Head of caudate nucleus (tissue), 42 donors: ENCODE measurements at places on chromosomes 6 and 20.

DNA sequence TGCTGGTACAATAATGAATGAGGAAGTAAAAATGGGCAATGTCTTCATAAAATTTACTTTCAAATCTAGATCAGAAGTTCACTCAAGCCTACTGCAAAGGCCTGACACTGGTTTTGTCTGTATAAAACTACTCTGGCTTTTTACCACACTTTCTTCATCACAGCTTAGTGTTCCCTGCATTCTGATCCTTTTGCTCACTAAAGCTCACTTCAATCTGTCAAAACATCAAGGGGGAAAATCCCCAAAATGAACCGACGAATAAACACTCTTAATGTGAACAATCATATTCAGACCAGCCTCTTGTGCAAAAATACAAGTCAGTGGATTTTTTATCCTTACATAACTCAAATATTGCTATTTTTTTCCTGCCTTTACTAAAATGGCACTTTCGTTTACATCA is 98.5 kb downstream of the PRDM1 start:
- no peak for DNase-seq

- peak; percentile 5 for DNase-seq
Observed at GRCh38 chr6:111113336-111114086, 26.2 kb downstream of the SLC16A10 start.

DNA sequence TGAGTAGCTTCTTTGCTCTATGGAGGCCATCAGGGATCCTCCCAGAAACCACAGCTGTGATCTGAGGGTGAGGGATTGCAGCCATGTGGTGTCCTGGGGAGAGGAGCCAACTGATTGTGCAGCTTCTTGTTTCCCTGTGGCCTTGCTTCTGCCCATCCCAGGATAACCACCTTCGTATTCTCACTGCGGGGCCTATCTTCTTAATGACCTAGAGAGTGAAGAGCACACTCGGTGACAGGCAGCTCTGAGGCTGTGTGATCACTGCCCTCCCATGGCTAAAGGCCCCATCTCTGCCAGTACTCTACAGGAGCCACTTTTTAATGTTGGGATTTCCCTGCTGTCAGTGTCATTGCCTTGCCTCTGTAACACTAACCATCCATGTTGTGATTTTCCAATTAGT is 5.3 kb upstream of the RAET1L start:
- no peak for DNase-seq

DNA sequence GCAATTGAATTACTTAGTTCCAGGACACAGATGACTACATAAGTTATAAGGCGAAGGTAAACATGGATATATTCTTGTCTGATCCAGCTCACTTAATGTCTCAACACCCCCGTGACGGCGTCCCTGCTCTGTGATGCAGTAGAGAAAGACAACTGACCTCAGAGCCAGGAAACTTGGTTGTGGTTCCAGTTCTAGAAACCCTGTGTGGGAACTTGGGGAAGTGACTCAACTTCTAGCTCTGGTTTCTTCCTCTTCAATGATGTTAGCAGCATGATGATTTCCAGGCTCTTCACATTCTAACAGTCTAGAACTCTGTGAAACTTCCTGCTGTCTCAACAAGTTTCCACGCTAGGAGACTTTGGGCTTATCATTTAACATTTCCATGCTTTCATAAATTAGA is 18.4 kb downstream of the LAMA4 start:
- no peak for DNase-seq

GRCh38 chr20:58303547-58303946 is 6.0 kb upstream of the RAB22A start:
- no peak for DNase-seq

DNA sequence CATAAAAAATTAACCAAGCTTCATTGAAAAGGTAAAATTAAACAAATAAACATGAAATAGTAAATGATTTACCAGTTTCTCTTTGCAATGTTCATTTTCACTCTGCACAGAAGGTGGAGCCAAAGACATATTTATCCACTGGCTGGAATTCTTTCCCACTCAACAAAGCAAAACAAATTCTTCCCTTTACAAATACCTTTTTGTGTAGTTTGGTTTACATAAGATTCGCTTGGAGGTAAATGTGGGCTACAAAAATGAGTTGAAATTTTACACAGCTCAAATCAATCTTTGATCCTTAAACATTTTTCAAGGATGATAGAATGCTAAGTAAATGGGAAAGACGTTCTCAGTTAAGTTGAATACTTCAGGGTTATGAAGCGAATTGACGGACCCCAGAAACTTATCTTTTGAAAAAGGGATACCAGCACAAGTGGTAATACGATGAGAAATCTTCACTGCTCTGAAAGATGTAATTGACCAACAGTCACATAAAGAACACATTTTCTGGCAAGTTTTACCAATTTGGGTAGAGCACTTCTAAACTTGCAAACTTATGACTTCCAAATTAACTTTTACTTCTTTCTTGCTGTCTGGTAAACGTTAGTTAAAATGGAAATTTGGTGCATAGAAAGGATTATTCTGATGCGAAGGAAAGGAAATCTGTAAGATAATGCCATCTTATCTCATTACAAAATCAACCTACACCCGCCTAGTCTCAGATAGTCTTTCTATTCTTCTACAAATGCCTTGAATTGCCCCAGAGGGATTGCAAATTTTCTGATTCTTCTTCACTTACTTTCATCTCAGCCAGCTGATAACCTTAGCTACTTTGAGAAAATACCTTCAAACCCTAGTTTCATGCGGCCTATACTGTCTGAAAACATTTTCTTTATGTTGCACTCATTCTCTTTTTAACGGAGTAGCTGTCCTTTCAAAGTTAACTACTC is 4.7 kb upstream of the GJA1 start:
- no peak for DNase-seq

DNA sequence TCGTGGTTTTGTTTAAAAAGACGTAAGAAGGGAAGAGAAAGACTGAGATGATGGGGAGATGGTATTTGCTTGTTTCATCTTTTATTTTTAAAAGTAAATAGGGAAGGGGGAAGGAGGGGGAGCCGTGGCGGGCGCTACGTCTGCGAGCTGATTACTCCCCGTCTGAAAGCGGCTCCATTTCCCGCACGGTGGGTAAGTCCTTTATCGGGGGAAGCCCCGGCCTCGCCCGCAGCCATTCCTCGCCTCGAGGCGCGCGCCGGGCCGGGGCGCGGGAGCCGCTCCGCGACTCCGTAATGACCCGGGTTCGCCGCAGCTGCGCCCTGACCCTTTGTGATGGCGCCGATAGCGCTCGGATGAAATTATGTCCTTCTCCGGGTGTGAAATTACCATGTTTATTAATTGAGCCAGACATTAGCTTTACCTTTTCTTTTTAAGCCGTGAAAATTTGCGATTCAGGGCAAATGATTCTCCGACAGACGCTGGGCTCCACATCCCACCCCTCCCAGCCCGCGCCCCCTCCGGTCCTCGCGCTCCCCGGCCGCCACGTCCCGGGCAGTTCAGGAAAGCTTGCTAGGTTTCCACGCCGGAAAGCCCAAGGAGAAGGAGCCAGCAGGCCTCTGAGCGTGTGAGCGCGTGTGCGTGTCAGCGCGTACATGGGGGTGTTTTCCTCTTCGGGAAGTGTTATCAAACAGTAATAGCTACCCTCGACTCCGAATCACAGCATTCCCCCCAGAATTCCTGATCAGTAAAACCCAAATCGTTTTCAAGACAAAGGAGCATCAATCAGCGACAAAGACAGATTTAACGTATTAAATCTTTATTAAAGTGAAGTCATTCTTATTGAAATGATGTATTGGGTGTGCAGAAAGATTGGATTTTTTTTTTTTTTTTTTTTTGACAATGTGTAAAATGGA is 30.0 kb downstream of the TFAP2A start:
- no peak for DNase-seq

GRCh38 chr20:33433465-33434234 is 9.9 kb downstream of the SNTA1 start:
- peak; percentile 25 for DNase-seq

GRCh38 chr6:16653226-16653625 is 108.0 kb downstream of the ATXN1 start:
- DNase-seq: no peak

- DNase-seq: no peak
Observed at GRCh38 chr6:34656378-34657036, 40.1 kb downstream of the ILRUN start.

GRCh38 chr6:19159561-19159960 is 677.6 kb upstream of the ID4 start:
- no peak for DNase-seq

GRCh38 chr6:32329141-32329540 is 42.6 kb downstream of the TSBP1 start:
- DNase-seq: no peak

GRCh38 chr6:165417278-165417865 is 108.0 kb upstream of the C6orf118 start:
- DNase-seq: no peak

DNA sequence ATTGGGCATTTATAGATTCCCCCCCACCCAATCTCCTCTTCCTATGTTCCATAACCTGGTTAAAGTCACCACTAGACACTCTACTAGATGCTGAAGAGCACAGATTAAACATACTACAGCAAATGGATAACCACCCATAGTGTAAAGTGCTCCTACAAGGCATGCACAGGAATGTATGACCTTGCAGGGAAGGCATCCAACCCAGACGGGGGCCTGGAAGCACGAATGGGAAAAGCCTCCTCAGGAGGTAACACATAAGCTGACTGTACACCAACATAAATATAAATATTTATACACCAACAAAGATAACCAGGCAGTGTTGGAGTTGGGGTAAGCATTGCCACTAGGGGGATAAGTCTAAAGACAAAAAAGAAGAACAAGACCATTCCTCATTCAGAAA is 691.7 kb downstream of the GRIK2 start:
- DNase-seq: no peak

DNA sequence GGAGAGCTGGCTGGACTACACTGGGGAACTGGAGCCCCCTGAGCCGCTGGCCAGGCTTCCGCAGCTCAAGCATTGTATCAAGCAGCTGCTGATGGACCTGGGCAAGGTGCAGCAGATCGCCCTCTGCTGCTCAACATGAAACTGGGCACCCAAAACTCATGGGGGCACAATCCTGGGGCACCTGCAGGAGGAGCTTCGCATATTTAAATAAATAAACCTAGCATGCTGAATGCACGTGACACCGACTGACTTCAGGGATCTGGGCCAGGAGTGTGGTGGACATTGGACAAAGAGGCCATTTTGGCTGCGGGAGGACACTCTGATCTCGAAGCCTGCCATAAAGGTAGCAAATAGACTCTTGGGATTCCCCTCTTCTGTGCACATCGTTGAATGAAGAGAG is 6.8 kb downstream of the SCAND1 start:
- no peak for DNase-seq

DNA sequence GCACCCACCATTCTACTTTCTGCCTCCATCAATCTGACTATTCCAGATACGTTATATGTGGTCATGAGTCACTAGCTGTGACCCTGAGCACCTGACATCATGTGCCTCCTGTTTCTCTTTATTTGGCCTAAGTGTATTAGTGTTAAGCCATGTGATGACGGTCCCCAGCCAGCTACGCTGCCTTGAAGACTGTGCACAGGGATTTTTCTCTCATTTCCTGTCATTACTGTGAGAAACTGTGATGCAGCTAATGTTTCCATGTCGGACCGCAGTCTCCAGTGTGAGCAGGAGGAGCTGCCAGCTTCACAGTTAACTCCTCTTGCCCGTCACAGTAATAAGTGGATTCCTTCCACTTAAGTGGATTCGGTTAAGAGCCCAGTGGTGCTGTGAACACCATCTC is 9.9 kb upstream of the SPATS1 start:
- DNase-seq: no peak

DNA sequence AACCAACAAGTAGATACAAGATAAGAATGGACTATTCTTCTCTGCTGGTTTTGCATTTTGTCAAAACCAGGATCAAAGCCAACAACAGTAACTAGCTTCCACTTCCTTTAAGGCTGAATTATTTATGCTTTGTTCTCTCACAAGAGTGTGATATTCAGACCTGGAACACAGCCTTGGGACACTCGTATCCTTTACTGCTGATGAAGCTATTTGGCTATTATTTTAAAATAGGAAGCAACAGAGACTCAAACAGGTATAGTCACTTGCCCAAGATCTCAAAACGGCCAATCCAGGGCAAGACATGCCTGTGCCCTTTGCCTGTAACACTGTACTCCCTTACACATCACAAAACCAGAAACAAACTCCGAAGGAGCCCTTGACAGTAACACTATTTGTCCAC is 19.9 kb downstream of the SPTLC3 start:
- DNase-seq: no peak

DNA sequence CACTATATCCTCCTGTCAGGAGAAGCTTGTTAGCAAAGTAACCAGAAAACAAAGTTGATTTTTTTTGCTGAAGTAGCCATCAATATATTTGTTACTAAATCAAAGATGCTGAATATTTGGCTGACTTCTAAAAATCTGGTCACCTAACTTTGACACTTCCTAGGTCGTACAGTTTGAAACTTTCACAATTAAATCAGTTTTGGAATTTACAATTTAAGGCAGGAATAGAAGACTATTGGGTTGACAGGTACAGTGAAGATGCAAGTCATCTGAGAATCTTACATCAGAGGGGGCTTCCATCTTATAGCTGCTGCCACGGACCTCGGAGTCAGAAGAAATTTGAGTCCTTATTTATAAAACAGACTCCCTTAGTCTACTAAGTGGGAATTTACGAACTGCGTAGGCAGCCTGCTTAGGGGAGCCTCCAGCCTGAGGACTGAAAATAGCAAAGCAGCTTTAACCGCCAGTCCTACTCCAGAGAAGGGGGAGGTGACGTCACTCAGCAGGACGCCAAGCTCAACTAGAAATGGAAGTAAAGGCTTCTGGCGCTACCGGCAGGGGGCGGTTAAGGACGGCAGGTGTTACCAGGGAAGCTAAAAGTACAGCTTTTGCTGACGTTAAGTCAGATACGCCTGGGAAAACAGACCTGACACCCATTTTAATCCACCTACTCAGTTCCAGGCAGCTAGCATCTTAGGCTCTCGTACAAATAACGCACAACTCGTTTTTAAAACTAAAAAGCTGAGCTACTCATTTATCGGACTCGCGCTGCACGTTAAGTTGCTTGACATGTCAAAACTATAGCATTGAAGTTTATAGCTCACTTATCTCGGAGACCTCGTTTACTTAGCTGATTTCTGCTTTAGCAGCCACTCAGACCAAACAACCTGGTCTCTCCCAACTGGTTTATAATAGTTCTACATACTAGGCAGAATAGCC is 61.1 kb upstream of the HFE start:
- DNase-seq: peak; percentile 84

GRCh38 chr20:33650753-33651561 is 11.2 kb upstream of the C20orf144 start:
- DNase-seq: no peak

- DNase-seq: no peak
Observed at GRCh38 chr6:21245488-21245887, 348.1 kb upstream of the SOX4 start.

GRCh38 chr20:23116311-23117089 is 30.4 kb upstream of the CD93 start:
- DNase-seq: no peak

GRCh38 chr6:127023001-127023778 is 95.3 kb upstream of the RSPO3 start:
- no peak for DNase-seq

DNA sequence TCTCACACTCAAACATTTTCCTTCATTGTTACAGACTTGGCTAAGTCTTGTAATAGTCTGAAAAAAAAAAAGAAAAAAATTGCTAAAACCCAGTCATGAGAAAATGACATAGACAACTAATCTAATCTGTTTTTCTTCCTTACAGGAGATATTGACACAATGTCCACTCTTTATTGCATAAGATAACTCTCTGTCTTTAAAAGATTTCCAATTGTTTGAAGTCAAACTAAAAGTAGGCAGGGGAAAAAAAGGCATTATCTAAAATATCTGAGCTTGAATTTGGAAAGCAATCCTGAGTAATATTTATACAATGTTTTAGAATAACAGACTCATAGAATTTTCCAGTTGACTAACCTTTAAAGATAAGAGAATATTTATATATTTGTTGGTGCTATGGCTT is 233.0 kb upstream of the CEP162 start:
- DNase-seq: no peak

- no peak for DNase-seq
Observed at GRCh38 chr6:46128476-46128875, 1.3 kb upstream of the ENPP4 start.
